ENCODE measurements at places on chromosomes 12 and 14.

DNA sequence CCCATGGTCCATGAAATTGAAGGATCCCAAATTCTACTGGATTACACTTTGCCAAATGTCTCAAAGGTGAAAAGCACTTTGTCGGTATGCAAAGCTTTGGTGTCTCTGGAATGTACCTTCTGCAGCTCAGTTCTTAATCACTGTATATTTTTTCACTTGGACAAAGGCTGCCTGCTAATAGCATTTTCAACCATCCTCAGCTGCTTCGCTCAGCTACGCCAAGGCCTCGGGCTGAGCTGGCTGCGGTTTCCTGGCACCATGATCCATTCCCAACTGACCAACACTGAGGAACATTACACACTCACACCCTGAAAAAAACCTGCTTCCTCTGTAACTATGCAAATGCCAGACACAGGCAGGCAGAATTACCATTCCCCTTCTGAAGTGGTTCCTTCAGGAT is 335.2 kb downstream of the DPF3 start:
- no peak for DNase-seq

GRCh38 chr12:1857821-1858220 is 37.5 kb downstream of the LRTM2 start:
- no peak for DNase-seq

DNA sequence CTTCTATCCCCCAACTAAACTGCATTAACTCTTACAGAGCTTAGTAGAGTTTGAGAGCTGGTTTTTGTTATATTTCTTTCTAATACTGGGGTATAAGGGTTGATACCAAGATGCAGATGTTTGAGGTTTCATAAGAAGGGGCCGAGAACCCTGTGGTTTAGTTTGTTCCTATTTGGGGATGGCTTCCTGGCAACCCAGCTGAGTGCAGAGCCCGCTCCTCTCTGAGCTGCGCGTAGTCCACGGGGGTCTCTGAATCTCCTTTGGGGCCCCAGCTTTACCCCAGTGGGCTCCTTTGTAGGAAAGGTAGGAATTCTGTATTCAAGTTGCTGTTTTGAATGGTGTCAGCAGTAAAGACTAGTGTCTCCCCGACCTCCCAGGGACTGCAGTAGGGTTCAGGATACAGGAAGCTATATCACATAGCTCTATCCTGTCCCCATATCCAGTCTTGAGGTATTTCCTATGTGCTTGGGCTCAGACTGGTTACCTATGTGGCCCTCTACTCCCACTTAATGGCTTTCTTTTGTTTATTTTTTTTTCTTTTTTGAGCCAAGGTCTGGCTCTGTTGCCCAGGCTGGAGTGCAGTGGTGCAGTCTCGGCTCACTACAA is 25.4 kb downstream of the PLXNC1 start:
- no peak for DNase-seq

- no peak for DNase-seq
Measured at GRCh38 chr14:65703521-65703920, 291.0 kb downstream of the FUT8 start.

GRCh38 chr12:102059343-102059742 is 2.4 kb downstream of the WASHC3 start:
- peak; percentile 11 for DNase-seq

GRCh38 chr12:124480469-124481256 is 86.7 kb downstream of the NCOR2 start:
- DNase-seq = peak; percentile 63

- no peak for DNase-seq
Measured at GRCh38 chr12:113818283-113818682, 147.8 kb downstream of the RBM19 start.

GRCh38 chr14:80609055-80609454 is 332.5 kb downstream of the CEP128 start:
- no peak for DNase-seq

GRCh38 chr12:6026998-6027397 is 81.9 kb upstream of the ANO2 start:
- no peak for DNase-seq

DNA sequence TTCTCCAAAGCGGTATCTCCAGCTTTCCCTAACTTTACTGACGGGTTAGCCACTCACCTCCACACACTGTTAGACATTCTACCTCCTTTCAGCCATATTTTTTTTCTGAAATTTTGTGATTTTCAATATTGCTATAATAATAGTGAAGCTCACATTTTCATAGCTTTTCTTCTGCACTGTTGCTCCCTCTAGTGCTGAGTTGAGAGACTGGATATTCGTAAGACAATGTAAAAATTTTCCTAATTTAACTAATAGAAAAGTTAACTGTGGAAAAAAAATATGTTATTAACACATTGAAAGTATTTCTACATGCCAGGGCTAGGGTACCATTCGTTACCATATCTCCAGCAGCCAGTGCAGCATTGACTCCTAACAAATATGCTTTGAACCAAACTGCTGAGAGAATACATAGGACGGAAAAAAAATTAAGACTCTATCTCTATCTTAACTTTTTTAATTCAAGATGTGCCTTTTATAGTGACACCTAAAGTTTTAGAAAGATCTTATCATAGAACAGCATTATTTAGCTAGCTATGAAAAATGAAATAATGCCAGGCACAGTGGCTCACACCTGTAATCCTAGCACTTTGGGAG is 48.7 kb upstream of the ABCC9 start:
- DNase-seq = no peak

DNA sequence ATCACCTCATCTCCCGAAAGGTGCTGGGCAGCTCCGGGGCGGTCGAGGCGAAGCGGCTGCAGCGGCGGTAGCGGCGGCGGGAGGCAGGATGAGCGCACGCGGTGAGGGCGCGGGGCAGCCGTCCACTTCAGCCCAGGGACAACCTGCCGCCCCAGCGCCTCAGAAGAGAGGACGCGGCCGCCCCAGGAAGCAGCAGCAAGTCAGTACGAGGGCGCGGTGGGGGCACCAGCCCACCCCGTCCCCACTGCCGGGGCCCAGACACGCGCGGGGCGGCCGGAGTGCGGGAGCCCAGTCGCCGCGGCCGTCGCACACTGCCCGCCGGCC is 862 bp downstream of the HMGA2 start:
- DNase-seq = peak; percentile 4

DNA sequence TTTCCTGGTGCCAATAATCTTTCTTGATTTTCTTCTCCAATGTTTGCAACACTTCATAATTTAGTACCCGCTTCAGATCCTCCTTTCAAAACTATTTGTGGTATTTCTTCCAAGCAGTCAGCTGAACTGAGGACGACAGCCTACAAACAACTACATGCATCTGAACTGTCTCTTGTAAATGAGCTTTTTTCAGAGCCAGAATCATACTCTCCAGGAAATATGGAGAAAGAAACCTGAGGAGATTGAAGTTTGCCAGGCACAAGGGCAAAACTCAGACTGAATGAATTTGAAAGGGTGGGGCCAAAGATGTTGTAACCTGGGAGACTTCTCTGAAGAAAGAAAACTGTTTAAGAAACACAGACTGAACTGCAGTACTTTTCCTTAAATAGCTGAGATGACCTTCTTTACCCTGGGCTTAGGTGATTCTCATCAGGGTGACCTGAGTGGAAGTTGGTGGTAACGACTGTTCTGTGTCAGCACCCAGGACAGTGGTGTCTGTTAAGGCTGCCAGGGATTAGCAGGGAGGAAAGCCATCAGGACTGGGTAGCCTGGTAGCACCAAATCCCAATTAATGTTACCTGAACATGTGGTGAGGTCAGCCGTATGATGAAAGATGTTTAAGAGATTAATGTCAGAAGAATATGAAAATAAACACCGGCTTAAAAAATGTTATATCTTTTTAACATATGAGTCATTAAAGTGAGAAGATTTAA is 95.0 kb downstream of the TGFB3 start:
- no peak for DNase-seq

DNA sequence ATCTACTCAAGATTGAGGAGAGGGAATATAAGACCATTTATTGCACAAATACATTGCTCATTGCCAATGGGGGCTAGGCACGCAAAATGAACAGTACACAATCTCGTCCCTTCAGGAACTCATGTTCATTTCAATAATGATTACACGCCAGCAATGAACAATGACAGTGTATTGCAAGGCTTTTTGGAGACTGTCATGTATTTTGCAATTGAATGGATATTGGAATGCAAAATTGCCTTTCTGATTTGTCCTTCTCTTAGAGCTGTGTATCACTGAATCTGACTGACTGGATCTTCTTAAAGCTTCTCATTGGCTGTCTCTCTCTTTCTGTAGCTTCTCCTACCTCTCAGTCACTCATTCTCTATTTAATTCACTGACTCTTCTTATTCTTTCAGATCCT is 400.2 kb upstream of the DCN start:
- no peak for DNase-seq

All from activated T-cell treated with anti-CD3 and anti-CD28 coated beads, Interleukin-2, amount 50 U/mL, for 72 hours (primary cell).